Frontal cortex (tissue), 4 donors: ENCODE measurements at places on chromosomes 12 and 14.

- no peak for DNase-seq
Measured at GRCh38 chr14:105386581-105387529, 11.5 kb upstream of the TEX22 start.

DNA sequence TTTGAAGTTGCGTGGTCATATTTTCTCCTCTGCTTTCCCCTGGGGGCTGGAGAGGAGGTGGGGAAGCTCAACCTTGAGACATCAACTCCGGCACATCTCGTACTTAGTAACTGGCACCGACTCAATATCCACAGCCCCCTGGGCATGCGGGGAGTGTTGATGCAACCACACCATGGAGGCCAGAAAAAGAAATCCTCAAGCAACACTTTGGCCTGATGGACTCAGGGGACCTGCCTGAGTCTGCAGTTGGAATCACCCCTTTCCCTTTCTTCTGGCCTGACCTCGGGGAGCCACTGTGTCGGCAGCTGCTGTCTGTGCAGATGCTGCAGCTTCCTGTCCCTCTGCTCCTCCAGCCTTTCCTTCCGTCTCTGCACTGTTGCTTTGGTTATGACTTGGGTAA is 11.4 kb upstream of the AACS start:
- no peak for DNase-seq

DNA sequence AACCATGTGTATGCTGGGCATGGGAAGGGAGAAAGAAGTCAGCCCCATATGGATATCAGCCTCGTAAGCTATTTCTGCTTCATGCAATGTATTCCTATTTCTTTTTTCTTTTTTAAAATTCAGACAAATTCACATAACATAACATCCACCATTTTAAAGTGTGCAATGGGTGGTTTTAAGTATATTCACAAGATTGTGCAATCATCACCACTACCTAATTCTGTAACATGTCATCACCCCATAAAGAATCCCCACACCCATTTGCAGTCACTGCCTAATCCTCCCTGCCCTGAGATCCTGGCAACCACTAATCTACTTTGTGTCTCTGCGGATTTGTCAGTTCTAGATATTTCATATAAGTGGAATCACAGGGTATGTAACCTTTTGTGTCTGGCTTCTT is 9.5 kb downstream of the POMT2 start:
- no peak for DNase-seq

DNA sequence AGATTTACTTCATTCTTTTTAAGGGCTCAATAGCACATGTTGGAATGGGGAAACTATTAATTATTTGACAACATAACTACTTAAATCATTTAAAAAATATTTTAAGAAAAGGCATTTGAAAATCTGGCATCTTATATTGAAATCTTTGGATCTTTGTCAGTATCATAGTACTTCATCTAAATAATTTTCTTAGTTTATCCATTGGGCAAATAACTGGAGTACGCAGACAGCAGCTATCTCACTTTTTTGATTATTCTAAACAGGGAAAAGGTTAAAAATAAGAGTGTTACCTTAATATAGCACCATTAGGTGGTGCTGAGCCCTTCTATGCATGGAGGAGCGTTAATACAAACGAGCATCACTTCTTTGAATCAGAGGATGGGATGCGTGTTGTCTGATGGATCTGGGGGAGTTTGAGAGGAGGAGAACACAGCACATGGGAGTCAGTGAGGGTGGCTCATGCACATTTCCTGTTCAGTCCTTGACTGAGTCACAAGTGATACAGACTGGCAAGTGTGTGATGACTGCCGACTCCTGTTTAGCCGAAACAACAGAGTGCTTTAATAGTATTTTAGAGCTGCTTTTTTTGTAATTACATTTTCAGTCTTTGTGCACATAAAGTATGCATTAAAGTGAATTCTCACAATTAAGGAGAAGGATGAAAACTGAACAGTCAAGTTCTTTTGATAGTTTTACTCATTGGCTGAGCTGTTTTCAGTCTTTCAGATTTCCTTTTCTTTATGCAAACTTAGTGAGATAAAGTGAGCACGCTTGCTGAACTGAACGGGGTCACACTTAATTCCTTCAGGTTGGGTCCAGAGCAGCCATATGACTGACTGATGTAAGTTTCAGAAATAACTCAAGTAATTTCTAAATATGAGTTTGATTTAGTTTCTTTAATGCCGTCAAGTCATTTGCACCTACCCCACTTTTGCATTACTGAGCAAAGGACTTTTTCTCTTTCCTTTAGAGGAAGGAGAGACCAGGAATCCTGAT is 92.7 kb downstream of the DIP2B start:
- DNase-seq, result peak; percentile 67

- DNase-seq, result no peak
Measured at GRCh38 chr14:61700104-61700886, 5.0 kb downstream of the HIF1A start.

DNA sequence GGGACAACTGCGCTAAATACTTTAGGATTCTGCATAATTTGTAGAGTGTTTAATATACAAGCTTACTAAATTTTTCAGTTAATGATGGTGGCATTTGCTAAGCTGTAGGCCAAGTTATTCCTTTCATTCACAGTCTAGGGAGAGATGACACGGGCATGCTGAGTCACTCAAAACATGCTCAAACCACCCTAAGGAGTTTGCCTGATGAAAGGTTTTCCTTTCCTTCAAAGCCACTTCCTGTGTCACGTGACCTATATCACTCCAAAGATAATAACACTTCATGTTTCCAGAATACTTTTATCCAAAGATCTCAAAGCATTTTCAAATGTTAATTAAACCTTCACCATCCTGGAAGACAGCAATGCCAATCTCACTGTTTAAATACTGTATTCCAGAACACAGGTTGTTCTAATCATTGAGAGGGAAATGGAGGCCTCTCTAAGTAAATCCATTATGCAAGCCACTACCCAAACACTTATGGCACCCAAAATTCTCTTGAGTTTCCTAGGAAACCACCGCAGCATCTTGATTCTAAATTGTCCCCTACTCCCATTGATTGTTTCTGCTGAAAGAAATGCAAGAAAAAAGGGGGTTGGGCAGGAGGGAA is 207.0 kb upstream of the CDKN3 start:
- DNase-seq, result no peak

GRCh38 chr14:33842299-33842698 is 108.6 kb downstream of the EGLN3 start:
- no peak for DNase-seq
